CD8-positive, alpha-beta memory T cell (primary cell): ENCODE measurements at places on chromosomes 16 and 17. TPM values are rescaled to one million over a fixed set of nuclear protein-coding genes. Genes with fewer than 3 reads are reported as not detected.

- no peaks in the 10 kb centered on the region for H3K27me3 ChIP-seq
- no peak for DNase-seq
- H3K4me1 ChIP-seq, result no peaks in the 10 kb centered on the region
- no peaks in the 10 kb centered on the region for H3K36me3 ChIP-seq
These were observed 50.0 kb downstream of the RMI2 start for GRCh38 chr16:11395008-11395948.

- no peak overlapping the region for H3K27ac ChIP-seq
- no peaks in the 10 kb centered on the region for H3K27me3 ChIP-seq
- peaks cover 56% of the 10 kb centered on the region for H3K36me3 ChIP-seq
- no peak overlapping the region for H3K4me3 ChIP-seq
These were observed 28.6 kb downstream of the POLR3E start for GRCh38 chr16:22325598-22326368.

DNA sequence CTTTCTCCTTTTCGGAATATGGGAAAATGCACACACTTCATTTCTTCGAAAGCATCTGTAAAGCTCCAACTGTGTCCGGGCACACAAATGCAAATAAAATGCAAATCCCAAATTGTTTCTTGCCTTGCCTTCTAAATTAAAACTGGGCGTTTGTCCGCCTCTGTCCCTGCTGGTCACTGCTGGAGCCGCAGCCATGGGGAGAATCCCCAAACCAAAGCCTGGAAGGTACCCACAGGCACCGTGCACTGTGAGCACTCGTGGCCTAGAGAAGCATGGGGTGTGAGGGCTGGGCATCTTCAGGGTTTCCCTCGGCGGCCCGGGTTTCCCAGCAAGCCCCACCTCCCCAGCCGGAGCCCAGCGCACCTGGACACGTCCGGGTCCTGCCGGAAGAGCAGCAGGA is 2.9 kb downstream of the SLC47A2 start:
- H3K27ac ChIP-seq, result no peak overlapping the region
- DNase-seq, result no peak
- H3K4me1 ChIP-seq, result no peaks in the 10 kb centered on the region
- H3K27me3 ChIP-seq, result no peaks in the 10 kb centered on the region
- H3K4me3 ChIP-seq, result no peak overlapping the region

AIPL1 gene
- total RNA-seq, result not detected
